ENCODE measurements at places on chromosomes 2 and 18.

DNA sequence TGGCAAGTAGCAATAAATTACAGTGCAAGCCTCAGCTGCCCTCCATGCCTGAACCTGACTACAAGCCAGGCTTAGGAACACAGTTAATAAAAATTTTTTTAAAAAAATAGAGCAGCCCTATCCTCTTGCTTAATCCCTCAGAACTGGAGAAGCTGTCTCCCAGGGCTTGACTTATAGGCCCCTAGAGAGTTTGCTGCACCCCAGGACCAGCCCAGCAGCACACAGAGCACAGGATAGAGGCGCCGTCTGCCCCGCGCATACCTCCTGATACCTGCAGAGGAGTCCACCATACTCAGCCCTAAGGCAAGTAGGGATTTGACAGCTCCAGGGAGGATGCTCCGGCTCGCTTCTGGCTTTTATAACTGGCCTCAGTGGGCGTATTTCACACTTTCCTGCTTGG, 548.6 kb upstream of the RAB6C start:
- no peak for DNase-seq

- DNase-seq: peak; percentile 15
Observed at GRCh38 chr2:144323946-144324345, 196.0 kb downstream of the ZEB2 start.

GRCh38 chr18:22563164-22563583, 145.5 kb upstream of the CTAGE1 start:
- peak; percentile 51 for DNase-seq

GRCh38 chr2:153230977-153231376, 247.6 kb downstream of the RPRM start:
- DNase-seq: no peak

GRCh38 chr2:195419033-195419432, 238.0 kb upstream of the SLC39A10 start:
- DNase-seq: no peak

- no peak for DNase-seq
Observed at GRCh38 chr2:237944302-237944701, 22.5 kb upstream of the UBE2F start.

- DNase-seq: no peak
Observed at GRCh38 chr18:49030692-49031443, 80.1 kb upstream of the SMAD7 start.

GRCh38 chr2:13616616-13617015, 899.9 kb downstream of the TRIB2 start:
- DNase-seq: no peak

DNA sequence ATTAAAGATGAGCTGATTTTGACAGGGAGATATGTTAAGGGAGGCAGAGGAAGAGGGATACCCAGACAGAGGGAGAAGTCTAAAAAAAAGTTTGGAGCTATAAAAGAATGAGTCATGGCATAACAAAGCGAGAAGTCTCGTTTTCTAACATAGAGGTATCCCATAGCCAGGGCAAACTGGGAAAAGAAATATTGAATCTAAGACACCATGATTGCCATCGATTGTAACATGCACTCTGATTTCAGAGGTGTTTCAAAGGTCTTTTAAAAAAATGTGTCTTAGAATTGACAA, 110.7 kb downstream of the MDH1 start:
- no peak for DNase-seq

GRCh38 chr2:78985558-78985957, 39.9 kb upstream of the REG3G start:
- DNase-seq: no peak

DNA sequence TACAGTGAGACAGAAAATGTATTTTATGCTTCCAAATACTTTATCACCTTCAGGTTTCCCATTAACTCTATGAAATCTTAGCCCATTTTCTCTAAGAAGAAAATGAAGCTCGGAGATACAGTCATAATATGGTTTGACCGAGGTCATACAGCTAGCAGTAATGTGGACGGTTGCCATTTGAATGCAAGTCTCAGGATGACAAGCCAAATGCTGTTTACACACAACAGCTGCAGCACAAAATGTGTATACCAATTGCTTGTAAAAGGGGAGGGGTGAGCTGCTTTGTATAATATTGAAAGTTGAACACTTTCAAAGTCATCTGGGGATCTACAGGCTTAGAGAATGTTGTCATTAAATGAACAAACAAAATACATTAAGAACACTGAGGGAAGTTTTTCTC, 93.8 kb upstream of the FSIP2 start:
- DNase-seq: no peak

GRCh38 chr2:216842636-216843035, 17.2 kb downstream of the TNP1 start:
- no peak for DNase-seq

GRCh38 chr2:96523659-96524481, 12.7 kb upstream of the ARID5A start:
- DNase-seq: no peak

- no peak for DNase-seq
Observed at GRCh38 chr2:146467425-146467824, 1377.4 kb upstream of the ACVR2A start.

DNA sequence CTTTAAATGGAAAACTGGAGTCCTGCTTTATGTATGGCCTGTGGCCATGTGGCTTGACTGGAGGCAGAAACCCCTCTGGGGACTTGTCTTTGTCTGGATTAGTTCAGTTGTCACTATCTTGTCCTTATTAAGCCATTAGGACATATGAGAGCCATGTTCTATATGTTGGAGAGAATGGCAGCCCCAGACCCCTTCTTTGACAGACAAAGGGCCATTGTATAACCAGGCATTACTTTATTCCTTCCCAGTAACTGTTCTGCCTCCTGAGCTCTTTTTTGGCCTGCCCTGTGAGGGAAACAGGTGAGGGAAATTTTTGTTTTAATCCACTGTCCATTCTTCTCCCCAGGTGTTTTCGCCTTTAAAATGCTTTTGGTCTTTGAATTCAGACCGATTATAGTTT, 43.3 kb downstream of the FSHR start:
- DNase-seq: no peak

- no peak for DNase-seq
Observed at GRCh38 chr2:16330571-16330970, 335.1 kb downstream of the CYRIA start.

DNA sequence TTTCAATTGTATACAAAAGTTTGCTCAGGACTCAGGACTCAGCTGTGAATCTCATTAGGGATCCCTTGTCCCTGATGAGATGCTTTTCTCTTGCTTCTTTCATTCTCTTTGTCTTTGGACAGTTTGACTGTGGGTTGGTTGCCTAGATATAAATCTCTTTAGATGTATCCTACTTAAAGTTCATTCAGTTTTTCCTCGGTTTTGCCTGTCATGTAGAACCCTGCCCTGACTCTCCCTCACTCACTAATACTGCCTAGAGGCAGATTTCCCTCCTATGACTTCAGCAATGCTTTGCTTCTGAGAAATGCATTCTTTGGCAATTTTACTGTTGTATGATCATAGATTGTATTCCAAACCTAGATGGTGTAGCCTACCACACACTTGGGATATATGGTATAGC, 421.4 kb upstream of the TCF4 start:
- DNase-seq: no peak
